NCI-H748 treated with DMSO at 0.1 percent for 48 hours (cell line): ENCODE measurements at places on chromosomes 11 and 22.

DNA sequence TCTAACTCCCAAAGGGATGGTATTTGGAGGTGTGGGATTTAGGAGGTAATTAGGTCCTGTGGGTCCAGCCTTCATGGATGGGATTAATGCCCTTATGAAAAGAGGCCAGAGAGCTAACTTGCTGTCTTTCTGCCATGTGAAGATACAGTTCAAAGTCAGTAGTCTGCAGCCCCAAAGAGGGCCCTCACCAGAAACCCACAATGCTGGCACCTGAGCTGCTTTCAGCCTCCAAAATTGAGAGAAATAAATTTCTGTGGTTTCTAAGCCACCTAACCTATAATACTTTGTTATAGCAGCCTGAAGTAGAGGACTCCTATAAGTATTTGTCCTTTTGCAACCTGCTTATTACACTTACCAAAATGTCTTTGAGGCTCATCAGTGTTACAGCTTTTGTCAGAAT is 16.2 kb downstream of the ATM start:
- DNase-seq = no peak

DNA sequence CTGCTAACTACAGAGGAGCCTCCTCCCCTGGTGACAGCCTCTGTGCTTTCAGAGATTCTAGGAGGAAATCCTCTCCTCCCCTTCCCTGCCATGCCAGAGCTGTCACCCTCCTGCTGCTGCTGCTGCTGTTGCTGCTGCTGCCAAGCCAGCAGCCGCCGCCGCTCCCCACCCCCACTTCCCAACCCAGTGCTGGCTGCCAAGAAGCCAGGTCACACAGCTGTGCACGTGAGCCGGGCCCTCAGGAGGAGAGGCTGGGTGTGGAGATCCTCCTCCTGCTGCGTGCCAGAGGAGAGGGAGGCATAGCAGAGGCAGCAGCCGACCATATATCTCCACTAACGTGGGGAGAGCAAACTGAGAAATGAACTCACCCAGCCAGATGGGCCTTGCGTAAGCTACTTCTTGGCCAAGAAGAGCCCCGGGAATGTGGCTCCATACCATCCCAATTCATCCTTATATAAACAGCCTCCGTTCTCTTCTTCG is 12.4 kb downstream of the CRY2 start:
- DNase-seq = no peak

GRCh38 chr22:38180841-38181452 is 683 bp downstream of the PLA2G6 start:
- DNase-seq = no peak

DNA sequence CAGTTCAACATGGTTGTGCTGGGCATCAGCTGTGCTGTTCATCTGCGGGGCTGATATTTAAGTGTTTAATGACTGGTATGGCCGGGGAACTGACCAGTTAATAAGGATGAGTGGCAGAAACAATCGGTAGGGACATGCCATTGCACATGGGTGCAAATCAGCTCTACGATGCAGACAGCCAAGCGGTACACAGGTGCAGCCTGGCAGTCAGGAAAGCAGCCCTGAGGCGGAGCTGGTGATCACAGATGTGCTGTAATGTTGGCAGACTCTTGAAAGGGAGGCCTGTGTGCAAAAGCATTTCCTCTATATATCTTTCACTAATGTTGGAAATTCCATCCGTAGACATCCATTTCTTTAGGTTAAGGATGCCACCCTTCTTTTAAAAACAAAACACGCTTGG is 1.1 kb downstream of the MMP20 start:
- DNase-seq = no peak

DNA sequence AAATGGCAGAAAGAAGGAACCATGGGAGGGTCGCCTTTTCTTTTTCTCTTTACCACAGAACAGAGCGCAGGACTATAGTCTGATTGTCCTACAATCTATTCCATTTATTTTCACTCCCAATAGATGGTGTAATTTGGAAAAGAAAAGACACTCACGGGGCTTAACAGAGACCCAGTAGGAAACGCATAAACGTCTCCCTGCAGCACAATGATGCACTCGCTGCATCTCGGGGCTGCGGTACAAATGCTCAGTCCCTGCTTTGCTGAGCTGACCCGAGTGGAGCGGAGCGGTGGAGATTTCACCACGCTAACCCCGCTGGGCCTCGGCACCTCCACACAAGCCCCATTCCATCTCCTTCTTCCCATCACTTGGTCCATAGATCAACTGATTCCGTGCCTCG is 1.5 kb downstream of the FEZ1 start:
- DNase-seq = no peak

GRCh38 chr11:1381793-1382425 is 7.8 kb upstream of the BRSK2 start:
- no peak for DNase-seq

DNA sequence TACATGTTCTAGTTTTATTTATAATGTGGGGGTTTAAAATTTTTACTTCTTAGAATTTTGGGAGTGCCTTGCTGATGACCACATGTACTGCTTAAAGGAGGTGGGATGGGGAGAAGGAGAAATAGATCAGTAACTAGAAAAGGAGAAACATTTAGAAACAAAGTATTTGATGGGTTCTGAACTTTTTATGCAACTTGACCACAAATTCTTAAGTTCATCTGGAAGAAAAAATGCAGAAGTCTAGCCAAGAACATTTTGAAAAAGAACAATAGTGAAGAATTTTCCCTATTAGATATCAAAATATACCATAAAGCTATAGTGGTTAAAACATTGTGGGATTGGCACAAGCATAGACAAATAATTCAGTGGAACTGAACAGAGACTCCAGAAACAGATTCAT is 73.3 kb upstream of the AMPD3 start:
- DNase-seq = no peak

DNA sequence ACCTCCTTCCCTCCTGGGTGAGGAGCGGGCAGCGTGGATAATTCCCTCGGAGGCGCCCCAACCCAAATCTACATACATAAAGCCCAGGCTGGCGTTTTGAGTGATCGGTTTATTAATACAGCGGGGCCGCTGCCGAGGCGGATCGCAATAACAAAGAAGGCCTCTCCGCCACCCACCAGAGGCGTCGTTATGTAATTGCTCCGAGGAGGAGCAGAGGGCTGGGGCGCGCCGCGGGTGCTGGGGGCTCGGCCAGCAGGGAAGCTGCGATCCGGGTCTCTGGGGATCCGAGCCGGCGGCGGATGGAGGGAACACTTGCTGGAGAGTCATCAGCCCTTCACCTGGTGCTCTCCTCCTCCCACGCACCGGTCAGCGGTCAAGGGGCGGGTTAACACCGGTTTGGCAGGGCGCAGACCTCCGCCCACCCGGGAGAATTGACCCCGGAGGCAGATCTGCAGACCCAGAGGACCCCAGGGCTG is 6.4 kb upstream of the TP53I11 start:
- DNase-seq = no peak

GRCh38 chr11:1733716-1734640 is 16.4 kb downstream of the IFITM10 start:
- DNase-seq = no peak

GRCh38 chr11:123694551-123694950 is 40.1 kb upstream of the SCN3B start:
- no peak for DNase-seq

DNA sequence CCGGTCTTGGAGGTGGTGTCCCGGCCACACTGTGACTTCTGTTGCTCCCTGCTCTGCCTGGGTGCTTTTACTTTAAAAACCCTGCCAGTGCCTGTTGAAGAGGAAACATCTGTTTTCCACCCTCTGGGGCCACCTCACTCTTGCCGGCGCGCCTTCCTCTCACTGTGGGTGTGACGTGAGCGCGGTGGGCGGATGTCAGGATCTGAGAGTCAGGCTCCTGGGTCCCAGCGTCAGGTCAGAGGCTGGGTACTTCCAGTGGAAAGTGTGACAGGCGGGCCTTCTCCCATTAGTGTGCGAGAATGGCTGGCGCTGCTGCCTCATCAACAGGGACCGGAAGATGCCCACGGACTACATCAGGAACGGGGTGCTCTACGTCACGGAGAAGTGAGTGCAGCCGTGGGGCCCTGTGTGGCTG is 54.2 kb downstream of the GRAMD4 start:
- DNase-seq = no peak

DNA sequence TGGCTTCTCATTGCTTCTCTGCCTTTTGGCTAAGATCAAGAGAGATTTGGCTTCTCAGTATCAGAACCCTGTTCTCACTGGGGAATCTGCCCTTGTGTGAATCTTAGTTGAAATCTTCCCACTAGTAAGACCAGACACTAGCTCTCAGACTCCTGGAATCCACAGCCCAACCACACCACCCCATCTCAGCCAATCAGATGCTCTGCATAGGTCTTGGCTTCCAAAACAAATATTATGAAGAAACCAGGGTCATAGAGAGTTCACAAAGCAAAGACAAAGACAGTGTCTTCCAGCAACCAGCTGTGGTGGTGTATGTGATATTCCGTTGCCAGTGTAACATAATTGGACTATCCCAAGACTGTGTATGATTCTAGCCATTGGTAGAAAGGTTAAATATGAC is 5.4 kb downstream of the OR8B12 start:
- DNase-seq = no peak
